ENCODE measurements at places on chromosomes 6 and 20.

DNA sequence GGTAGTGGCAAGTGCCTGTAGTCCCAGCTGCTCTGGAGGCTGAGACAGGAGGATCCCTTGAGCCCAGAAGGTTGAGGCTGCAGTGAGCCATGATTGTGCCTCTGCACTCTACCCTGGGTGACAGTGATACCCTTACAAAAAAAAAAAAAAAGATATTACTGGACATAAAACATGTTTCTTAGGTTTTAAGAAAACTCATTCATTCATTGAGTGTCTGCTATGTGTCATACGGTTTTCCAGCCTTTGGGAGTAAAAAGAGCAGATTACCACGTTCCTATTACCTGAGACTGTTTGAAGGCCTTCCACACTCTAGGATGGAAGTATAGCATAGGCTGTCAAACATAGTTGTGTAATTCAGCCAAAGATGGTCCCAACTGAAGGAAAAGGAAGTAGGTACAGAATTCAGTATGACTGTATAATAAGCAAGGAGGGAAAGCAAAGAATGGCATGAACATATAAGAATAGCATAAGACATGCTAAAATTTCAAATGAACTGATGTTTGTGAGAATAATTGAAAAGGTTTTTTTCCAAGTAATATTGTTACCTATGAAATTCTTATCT, 22.0 kb downstream of the STXBP5 start:
- no peak for DNase-seq

- DNase-seq, result no peak
These were observed 616.7 kb downstream of the FRK start for GRCh38 chr6:115443825-115444478.

- no peak for DNase-seq
These were observed 76.6 kb upstream of the TOX2 start for GRCh38 chr20:43837856-43838702.

DNA sequence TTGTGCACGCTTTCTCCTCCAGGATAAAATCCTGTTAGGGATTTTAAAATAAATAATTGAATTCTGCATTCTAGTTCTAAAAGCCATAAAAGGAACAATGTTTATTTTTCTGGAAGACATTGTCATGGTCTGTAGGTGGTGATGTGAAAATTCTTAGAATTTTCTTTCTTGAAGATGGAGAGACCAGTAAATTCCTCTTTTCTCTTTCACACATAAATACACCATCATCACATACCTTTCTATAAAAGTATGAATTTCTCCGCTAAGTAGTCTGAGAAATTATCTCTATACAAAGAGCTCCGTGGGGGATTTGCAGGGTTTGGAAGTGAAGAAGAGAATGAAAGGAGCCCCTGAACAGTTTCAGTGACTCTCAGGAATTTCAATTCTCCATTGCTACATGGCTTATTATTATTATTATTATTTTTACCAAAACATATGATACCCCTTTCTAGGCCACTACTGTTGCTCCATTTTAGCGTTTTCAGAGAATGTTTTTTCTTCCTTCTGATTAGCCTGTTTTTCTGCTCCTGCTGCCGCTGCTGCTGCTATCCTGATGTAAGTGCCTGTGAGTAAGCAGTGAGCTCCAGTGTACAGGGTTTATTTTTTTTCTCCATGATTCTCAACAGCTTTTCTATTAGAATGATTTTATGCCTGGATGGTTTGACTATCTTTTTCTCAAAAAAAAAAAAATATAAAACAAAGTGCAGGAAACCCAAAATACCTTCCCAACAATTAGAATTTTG, 145.8 kb downstream of the SAMD5 start:
- DNase-seq, result no peak

GRCh38 chr20:4195499-4195898, 180.1 kb upstream of the RNF24 start:
- DNase-seq, result peak; percentile 47

GRCh38 chr6:161586887-161587286, 313.0 kb upstream of the AGPAT4 start:
- DNase-seq, result no peak

- no peak for DNase-seq
These were observed 194.2 kb upstream of the ARG1 start for GRCh38 chr6:131378874-131379273.

GRCh38 chr20:11870411-11870810, 47.3 kb upstream of the BTBD3 start:
- DNase-seq, result no peak

DNA sequence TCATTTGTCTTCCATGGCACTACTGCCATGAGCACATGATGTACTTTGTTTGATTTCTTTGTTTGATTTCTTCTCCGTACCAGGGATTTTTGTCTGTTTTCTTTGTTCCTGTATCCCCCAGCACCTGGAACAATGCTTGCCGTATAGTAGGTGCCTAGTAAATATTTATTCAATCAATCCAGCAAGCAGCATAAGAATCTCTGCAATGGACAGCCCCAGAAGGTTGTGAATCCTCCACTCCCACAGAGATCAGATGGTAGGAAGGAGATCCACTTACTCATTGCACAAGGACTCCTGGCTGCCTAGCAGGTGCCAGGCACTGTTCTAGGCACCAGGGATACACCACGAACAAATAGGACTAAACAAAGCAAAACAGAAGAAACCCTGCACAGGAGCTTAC, 6.7 kb upstream of the SYNJ2 start:
- DNase-seq, result no peak

GRCh38 chr20:48986899-48987298, 59.2 kb upstream of the CSE1L start:
- no peak for DNase-seq

GRCh38 chr6:168370310-168370991, 50.9 kb upstream of the DACT2 start:
- DNase-seq, result no peak

DNA sequence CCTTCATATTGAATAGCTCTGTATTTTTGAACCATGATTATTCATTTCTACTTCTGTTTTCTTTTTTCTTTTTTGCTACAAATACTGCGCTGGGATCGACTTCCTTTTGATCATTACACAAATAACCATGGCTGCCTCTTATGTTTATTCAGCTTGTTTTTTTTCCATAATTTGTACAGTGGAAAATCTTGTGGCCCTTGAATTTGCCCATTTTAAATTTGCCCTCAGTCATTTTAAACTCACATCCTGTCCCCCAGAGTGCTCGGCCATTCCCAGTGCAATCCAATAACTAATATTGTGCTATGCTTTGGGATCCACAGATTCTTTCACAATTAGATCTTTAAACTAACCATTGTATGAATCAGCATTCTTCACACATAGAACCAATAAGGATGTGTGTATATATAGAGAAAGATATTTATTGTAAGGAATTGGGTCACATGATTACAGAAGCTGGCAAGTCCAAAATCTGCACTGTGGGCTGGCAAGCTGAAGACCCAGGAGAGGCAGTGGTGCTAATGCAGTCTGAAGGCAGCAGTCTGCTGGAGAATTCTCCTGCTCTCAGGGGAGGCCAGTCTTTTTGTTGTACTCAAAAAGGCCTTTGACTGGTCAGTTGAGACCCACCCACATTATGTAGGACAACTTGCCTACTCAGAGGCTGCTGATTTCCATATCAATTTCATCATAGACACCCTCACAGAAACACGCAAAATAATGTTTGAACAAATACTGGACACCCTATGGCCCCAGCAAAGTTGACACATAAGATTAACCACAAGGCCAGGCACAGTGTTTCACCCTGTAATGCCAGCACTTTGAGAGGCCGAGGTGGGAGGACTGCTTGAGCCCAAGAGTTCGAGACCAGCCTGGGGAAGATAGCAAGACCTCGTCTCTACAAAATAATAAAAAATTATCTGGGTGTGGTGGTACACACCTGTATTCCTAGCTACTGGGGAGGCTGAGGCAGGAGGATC, 147.1 kb downstream of the MTHFD1L start:
- DNase-seq, result peak; percentile 62

GRCh38 chr6:56292505-56293181, 45.3 kb upstream of the COL21A1 start:
- DNase-seq, result peak; percentile 48

GRCh38 chr20:34165018-34165619, 53.1 kb upstream of the EIF2S2 start:
- DNase-seq, result peak; percentile 16

DNA sequence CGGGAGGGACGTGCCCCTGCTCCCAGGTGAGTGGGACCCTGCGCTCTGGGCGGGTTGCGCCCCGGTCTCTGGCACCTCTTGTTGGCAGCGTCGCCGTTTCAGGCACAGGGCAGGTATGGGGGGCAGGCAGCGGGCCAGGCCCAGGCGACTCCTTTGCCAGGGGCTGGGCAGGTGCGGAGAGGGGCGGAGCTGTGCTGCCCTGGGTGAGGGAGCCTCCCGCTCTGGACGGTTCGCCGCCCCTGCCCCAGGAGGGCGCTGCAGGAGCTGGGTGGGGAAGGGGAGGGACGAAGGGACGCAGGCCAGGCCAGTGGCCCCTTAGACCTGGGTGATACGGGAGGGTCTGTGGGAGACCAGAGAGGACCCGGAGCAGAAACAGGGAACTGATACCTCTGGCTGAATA, 663.9 kb upstream of the DEFB115 start:
- DNase-seq, result no peak

- DNase-seq, result no peak
These were observed 2.5 kb upstream of the MMP9 start for GRCh38 chr20:46006022-46006705.

DNA sequence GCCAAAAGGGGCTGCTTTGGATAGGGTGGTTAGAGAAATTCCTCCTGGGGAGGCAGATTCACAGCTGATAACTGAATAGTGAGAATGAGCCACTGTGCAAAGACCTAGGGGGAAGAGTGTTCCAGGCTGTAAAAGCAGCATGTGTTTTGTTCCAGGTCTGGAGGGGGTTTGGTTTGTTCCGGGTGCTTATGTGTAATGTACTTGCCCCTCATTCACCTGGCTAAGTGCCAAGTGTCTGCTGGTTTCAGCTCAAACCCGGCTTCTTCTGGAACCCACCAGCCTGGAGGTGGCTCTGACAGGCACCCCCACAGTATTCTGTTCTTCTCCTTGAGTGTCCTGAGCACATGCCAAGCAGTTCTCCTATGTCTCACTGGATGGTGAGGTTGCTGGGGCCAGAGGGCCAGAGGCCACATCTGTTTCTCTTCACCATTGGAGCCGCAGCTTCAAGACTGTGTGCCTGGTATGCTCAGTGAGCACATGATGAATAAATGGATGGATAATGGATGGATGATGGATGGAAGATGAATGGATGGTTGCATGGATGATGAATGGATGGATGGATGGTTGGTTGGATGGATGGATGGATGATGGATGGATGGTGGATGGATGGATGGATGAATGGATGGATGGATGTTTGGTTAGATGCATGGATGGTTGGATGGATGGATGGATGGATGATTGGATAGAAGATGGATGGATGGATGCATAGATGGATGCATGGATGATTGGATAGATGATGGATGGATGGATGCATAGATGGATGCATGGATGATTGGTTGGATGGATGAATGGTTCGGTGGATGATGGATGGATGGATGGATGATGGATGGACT, 227.6 kb downstream of the BMP7 start:
- peak; percentile 30 for DNase-seq

- no peak for DNase-seq
These were observed 101.3 kb downstream of the SMOC2 start for GRCh38 chr6:168542301-168542700.

GRCh38 chr20:19774135-19774933, 16.3 kb downstream of the RIN2 start:
- DNase-seq, result no peak

GRCh38 chr6:85412911-85413430, 36.9 kb upstream of the NT5E start:
- no peak for DNase-seq

- DNase-seq, result no peak
These were observed 14.0 kb downstream of the TPD52L2 start for GRCh38 chr20:63878899-63879663.

- DNase-seq, result no peak
These were observed 39.7 kb downstream of the APCDD1L start for GRCh38 chr20:58475466-58475865.

- DNase-seq, result no peak
These were observed 9.6 kb downstream of the FAM83B start for GRCh38 chr6:54856129-54856528.

DNA sequence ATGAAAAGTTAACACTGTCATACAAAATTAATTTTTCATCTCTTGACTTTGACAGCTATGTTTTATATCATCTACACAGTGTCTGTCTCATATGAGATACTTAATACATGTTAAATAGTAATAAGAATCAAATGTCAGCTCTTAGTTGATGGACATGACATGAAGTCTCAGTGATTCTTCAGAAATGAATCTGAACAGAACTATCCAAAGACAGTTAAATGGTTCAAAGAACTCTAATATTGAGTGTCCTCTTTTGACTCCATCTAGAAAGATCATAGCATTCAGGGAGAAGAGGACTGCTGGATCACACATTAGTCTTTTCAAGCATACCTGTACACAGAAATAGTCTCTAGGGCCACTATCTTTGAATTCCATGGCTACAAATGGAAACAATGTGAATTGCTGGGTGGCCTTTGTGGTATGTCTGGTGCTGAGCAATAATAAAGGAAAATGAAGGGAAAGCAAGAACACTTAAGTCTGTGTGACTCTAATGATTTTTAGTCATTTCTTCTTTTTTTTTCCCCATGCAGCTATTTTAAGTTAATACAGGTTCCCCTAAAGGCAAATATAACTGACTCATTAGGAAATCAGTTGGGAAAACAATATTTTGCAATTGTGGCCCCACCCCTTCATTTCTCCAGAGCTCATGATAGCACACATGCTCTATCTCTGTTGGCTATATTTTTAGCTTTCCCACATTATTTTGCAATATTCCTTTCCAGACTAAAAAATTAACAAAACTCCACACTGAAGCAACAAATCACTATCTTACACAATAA, 367.5 kb downstream of the GRIK2 start:
- peak; percentile 83 for DNase-seq

GRCh38 chr6:14880677-14881076, 365.2 kb upstream of the JARID2 start:
- DNase-seq, result no peak

DNA sequence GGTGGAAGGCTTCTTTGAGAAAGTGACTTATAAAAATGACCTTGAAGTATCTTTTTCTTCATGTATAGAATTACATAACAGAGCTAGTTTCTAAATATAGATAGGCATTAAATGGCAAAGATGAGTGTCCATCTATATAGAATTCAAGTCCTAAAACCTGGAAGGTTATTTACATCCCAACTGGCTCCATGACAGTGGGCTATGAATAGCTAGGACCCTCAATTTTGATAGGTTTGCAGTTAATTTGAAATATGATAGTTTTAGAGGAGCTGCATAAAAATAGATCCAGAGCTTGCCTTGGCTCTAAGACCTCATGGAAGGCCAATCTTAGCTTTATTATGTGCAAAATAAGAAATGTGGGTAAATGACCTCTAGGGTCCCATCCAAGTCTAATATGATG, 310.6 kb upstream of the CITED2 start:
- DNase-seq, result no peak

DNA sequence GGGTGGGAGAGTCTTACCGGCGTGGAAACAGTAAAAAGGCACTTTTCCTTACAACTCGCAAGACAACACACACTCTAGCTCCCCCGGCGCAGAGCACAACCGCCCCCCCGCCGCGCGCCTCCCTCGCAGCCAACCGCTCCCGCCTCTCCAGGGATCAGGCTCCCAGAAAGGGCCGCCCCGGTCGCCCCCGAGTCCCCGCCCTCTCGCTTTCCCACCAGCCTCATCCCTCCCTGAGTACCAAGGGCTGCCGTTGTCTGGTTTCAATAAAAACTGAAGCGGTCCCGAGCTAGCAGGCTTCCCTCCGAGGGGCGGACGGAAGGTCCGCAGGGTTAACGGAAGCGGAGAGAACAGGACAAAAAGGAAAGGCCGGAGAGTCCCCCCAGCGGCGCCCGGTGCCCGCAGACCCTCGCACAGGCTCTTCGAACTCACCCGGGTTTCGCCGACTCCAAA, 804 bp downstream of the ELOVL5 start:
- DNase-seq, result peak; percentile 78

Data from EL (cell line).